Dermis blood vessel endothelial cell (primary cell): ENCODE measurements at places on chromosomes 2 and 18. TPM values are rescaled to one million over a fixed set of nuclear protein-coding genes. Genes with fewer than 3 reads are reported as not detected.

ATOH8 gene
- total RNA-seq, result 42.3 and 58.4 TPM in 2 replicates

IWS1 gene
- total RNA-seq, result 42.8 and 53.1 TPM in 2 replicates

DYNC1I2 gene
- 164 and 211 TPM in 2 replicates for total RNA-seq

SEPTIN10 gene
- total RNA-seq, result 149 and 179 TPM in 2 replicates

RTP5 gene
- not detected in 2 replicates for total RNA-seq

ANKRD62 gene
- not detected in 2 replicates for total RNA-seq

AQP12A gene
- total RNA-seq, result not detected in 2 replicates

PARD6G gene
- 25.4 and 60.2 TPM in 2 replicates for total RNA-seq

TUBA3E gene
- not detected in 2 replicates for total RNA-seq

COL3A1 gene
- total RNA-seq, result 4.2 and 10.9 TPM in 2 replicates

TIMM21 gene
- 20.4 and 32.5 TPM in 2 replicates for total RNA-seq

GALR1 gene
- not detected in 2 replicates for total RNA-seq

EMILIN1 gene
- total RNA-seq, result 33.7 and 41.9 TPM in 2 replicates

WNT6 gene
- total RNA-seq, result not detected in 2 replicates

TTC32 gene
- 8.1 and 9.4 TPM in 2 replicates for total RNA-seq

CCDC150 gene
- 9.1 and 10.9 TPM in 2 replicates for total RNA-seq

GMPPA gene
- total RNA-seq, result 33.4 and 34.5 TPM in 2 replicates

CASP10 gene
- total RNA-seq, result 68.7 and 94.8 TPM in 2 replicates

KCNS3 gene
- 1.3 and 1.5 TPM in 2 replicates for total RNA-seq

SPC25 gene
- 2.6 and 6.4 TPM in 2 replicates for total RNA-seq

NDC80 gene
- 9.0 and 38.6 TPM in 2 replicates for total RNA-seq

TLX2 gene
- 0.17 TPM in 1 of 2 replicates, not detected in the other for total RNA-seq

USP40 gene
- 21.3 and 40.9 TPM in 2 replicates for total RNA-seq

RNF152 gene
- 88.8 and 91.2 TPM in 2 replicates for total RNA-seq

TBR1 gene
- not detected in 2 replicates for total RNA-seq

POMC gene
- 2.8 and 3.2 TPM in 2 replicates for total RNA-seq

SPATA3 gene
- total RNA-seq, result not detected in 2 replicates

EVA1A gene
- total RNA-seq, result 66.7 and 90.5 TPM in 2 replicates

LDAH gene
- 20.8 and 33.7 TPM in 2 replicates for total RNA-seq

TPO gene
- total RNA-seq, result not detected in 2 replicates

ATP6V1C2 gene
- total RNA-seq, result 0.14 and 0.17 TPM in 2 replicates

TUBA3D gene
- total RNA-seq, result not detected in 2 replicates

ESPNL gene
- not detected in 2 replicates for total RNA-seq

IL18RAP gene
- not detected in 2 replicates for total RNA-seq

PTPRN gene
- 0.17 TPM in 1 of 2 replicates, not detected in the other for total RNA-seq

POTEE gene
- 0.17 and 0.47 TPM in 2 replicates for total RNA-seq

SPEG gene
- 0.09 and 1.7 TPM in 2 replicates for total RNA-seq
